Hippocampal formation (tissue), 2 donors: ENCODE measurements at places on chromosomes 11 and 22.

DNA sequence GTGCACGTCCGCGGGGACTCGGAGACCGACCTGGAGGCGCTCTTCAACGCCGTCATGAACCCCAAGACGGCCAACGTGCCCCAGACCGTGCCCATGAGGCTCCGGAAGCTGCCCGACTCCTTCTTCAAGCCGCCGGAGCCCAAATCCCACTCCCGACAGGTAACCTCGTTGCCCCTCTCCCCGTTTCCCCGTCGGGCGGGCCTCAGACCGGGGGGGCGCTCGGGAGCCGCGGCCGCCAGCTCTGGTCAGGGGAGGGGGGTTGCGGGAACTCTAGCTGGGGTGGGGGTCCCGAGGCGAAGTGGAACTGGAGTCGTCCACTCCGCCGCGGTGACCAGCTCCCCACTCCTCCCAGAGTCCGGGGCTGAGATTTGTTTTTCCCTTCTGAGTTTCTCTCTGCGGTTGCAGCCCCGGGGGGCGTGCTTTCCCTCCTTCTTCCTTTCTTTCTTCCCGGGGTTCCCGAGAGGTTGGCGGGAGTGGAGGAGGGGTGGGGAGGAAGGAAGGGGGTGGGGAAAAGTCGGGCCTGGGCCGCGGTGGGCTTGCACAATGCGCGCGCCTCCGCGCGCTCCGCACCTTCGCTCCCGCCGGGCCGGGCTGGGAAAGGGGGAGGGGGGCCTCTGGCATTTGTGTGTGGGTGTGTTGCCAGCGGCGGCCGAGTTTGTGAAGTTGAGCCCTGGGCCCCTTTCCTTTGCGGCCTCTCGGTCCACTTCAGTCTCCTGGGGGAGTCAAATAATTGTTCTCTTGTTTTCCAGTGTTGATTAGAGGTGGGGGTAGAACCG lies 952 bp downstream of the YAP1 start:
- DNase-seq: no peak

DNA sequence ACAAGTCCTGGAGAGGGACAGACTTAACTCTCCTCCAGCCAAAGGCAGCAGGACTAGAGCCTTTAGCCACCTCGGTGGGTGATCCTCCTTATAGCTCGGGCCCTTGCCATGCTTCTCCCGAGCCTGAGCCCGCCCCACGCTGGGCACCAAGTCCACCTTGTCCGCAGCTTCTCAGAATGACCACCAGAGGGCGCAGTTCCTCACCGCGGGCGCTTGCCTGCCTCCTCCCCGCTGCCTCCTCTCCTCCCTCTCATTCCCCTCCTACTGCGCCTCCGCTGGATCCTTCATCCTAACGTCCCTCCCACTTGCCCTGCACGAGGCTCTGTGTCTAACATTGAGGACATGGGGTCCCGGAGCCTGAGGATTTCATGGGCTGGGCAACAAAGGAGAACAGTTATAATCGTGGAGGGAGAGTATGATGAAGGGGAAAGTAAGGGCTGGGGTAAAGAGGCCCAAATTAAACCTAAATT lies 11.3 kb upstream of the MOGAT2 start:
- peak; percentile 53 for DNase-seq

GRCh38 chr22:46542011-46542985 lies 4.9 kb upstream of the CELSR1 start:
- DNase-seq: peak; percentile 57

DNA sequence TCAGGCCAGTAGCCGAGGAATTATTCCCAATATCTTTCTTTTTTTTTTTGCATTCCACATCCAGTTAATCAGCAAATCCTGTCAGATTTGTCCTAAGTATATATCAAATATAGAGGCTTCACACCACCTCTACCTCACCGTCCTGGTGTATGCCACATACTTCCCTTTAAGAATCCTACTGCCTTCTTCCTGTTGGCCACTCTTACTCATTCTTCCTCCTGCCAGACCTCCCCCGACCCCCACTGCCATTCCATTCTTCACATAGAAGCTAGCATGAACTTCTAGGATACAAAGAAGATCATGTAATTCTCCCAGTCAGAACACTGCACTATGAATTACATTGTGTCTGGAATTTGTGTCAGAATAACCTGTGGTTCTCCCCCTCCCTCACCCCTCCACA lies 89.5 kb downstream of the TRIM44 start:
- DNase-seq: no peak
